ENCODE measurements at places on chromosomes 1 and 21.
A peak's percentile ranks its signal among the peaks of the same experiment; 100 is the strongest.

DNA sequence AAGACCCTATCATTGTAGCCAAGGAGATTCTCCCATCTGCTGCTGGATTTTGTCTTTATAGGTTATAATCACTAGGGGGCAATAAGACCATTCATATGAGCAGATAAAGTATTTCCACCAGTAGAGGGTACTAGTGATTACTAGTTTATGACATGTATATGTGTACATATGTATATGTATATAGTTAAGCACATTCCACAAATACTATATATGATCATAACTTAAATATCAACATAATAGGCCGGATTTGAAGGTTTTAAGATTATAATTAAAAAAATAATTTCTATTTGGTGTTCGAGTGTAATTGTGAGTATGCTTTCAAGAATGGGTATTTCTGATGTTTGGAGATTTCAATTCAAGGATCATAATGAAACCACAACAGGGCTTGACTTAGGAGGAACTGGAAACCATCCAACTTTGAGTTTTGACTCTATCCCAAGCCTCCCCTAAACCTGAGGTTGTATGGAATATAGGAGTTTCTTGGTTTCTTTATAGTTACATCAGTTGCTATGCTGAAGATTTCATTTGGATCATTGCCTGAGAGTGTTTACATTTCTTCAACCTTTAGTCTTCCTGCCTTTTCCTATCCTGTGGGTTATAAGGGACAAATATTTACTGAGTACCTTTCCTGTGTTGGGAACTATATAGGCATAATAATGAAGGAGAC is 16.9 kb downstream of the TCEANC2 start:
- DNase-seq: peak; percentile 76

DNA sequence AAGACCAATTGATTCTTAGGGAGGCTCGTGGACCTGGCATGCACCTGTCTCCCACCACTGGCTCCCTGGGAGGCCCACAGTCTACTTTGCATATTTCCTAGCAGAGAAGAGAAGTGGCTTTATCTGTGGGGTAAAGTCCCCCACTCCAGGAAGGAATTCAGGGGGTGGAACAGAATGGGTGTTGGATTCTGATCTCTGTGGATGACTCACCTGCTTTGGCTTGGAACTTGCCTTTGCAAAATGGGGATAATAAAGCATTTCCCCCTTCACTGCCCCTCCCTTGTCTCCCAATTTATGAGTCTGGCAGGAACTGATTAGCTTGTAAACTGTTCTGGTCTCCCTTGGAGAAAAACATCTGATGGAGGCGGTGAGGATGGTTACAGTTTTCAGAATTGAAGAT is 21.2 kb upstream of the OTUD3 start:
- no peak for DNase-seq

DNA sequence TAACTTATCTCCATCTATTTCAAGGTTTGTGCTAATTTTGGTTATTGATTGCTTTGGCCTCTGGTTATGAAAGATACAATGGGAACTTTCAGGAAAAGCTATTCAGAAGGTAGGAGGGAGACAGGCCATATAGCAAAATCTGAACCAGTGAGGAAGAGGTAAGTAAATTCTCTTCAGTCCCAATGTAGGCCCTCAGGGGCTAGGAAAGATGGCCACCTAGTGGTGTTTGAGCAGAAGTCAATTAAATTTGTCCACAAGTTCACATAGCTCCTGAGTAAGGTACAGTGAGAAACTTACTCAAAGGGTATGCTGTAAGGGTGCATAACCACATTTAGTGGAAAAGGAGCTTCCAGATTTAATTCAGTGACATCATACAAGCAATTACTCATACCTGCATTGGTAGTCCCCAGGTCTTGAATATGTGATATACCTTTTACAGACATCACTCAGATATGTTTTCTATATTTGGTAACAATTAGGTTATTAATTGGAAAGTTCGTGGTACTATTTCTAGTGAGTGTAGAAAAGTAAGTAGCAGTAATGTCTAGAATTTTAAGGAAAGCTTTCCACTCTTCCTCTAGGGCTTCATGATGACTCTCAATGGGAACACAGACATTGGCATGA is 21.4 kb upstream of the FMO1 start:
- peak; percentile 71 for DNase-seq

GRCh38 chr1:152398812-152399698 is 15.0 kb downstream of the CRNN start:
- DNase-seq: no peak

DNA sequence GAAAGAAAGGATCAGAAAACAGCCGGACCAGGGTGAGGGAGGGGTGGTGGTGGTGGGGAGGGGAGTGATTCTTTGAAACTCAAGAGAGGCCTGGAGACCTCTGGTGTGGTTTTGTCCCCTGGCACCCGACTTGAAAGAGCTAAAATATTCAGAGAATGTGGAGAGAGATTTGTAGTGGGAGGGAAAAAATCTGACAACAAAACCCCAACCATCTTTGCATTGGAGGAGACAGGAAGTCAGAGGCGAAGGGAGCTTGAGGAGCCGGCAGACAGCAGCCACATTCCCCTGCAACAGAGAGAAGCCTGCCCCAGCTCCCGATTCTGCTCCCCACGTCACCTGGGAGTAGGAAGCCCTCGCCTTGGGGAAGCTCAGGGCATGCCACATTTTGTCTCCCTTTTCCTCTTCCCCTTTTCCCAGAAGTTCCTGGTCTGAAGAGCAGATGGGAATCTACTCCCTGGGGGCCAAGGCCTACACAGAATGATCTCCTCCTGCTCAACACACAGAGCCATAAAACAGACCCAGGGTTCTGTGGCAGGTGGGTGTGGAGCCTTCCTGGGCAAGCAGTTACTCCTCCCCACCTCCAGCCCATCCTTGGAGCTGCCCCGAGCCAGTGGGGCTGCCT is 84.9 kb downstream of the ITPKB start:
- DNase-seq: peak; percentile 46

DNA sequence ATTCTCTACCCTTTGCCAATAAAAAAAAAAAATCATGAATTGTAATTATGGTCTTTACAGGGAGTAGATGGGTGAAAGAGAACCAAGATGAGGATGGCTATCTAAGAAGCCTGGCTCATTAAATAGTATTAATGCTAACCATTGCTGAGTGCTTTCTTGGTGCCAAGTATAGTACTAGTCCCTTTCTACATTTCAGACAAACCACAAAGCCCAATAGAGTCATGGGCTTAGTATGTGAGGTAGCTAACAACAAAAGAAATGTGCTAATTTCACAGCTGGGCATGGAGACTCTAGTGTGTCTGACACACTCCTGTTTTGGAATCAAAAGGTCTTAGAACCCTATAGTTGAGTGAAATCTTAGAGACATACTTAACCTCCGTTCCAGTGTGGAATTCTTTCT is 84.5 kb upstream of the ESRRG start:
- no peak for DNase-seq
